ELR (cell line): ENCODE measurements at places on chromosomes 1 and 21.

GRCh38 chr1:111252786-111253185 is 25.3 kb downstream of the CHI3L2 start:
- no peak for DNase-seq

GRCh38 chr1:9606948-9607347 is 18.2 kb downstream of the TMEM201 start:
- DNase-seq: no peak

DNA sequence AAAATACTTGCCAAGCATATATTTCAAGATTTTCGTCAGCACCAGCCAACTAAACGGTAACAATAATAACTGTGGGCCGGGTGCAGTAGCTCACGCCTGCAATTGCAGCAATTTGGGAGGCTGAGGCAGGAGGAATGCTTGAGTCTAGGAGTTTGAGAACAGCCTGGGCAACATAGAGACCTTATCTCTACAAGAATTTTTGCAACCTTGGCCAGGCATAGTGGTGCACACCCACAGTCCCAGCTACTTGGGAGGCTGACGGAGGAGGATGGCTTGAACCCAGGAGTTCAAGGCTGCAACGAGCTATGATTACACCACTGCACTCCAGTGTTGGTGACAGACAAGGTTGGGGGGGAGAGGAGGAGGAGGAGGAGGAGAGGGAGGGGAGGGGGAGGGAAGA is 145.0 kb upstream of the TIAM1 start:
- DNase-seq: no peak

GRCh38 chr1:181390410-181391077 is 92.8 kb upstream of the CACNA1E start:
- no peak for DNase-seq

DNA sequence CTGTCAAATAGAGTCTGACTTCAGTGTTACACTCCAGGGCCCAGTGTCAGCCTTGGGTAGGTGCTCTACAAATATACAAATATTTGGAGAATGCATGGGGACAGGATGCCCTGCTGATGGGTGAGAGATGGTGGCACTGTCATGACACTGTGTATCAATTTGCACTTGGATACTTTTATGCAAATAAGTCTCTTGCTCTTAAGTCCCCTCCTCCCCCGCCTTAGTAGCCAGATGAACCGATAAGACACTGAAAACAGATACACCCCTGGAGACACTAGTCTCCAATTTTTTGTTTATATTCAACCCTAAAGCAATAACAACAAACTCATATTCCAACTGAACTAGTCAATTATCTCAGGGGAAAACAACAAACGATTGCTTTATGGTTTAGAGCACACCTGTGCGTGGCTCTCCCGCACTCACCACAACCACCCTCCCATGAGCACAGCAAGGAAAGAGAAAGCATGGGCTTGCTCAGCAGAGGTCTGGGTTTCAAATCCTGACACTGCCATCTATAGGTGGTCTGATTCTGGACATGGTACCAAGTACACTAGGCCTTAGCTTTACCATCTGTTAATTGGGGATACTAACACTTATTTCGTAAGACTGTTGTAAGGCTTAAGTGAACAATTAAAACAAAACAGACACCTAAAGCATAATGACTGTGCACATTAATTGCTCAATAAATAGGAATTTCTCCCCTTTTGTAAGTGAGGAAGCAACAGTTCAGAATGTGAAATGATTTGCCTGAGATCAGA is 50.3 kb downstream of the HIVEP3 start:
- DNase-seq: peak; percentile 24

DNA sequence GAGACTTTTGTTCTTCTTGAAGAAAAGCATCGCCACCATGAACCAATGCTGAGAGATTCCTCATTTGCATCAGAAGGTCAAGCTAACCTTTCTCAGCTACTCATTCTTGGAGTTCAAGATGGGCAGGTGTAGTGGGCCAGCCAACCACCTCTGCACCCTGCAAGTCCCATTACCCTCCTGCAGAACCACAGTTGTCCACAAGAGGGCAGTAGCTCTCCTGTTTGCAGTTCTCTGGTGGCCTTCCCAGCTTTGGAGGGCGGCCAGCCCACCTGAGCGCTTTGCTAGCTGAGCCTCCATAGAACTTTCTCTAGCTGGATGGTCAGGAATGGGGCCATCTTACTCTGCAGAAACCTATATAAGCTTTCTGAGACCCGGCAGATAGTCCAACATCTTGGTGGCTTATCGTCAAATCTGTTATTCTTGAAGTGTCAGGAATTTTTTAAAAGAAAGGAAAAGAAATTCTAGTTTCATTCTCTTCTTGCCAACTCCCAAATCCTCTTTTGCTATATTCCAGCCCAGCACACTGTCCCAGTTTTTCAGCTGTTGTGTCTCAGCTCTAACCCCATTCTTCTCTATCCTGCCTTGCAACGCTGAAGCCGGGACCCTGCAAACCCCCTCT is 11.0 kb upstream of the LMX1A start:
- DNase-seq: peak; percentile 72

DNA sequence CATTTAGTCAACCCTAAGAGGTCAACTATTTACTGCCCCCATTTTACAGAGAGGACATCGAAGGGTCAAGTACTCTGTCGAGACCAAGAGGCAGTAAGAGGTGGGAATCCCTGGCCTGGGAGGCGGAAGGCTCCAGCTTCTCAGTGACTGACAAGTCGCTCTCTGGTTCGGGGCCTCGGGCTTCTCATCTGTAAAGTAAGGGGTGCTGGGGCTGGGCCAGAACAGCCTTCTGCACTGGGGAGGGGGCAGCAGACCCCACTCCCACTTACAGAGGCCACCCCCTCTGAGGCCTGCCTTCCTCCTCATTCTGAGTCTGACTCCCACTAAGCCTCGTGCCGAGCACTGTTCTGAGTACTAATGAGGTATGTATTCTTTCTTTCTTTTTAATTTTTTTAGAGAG is 17.0 kb upstream of the IFNLR1 start:
- no peak for DNase-seq

DNA sequence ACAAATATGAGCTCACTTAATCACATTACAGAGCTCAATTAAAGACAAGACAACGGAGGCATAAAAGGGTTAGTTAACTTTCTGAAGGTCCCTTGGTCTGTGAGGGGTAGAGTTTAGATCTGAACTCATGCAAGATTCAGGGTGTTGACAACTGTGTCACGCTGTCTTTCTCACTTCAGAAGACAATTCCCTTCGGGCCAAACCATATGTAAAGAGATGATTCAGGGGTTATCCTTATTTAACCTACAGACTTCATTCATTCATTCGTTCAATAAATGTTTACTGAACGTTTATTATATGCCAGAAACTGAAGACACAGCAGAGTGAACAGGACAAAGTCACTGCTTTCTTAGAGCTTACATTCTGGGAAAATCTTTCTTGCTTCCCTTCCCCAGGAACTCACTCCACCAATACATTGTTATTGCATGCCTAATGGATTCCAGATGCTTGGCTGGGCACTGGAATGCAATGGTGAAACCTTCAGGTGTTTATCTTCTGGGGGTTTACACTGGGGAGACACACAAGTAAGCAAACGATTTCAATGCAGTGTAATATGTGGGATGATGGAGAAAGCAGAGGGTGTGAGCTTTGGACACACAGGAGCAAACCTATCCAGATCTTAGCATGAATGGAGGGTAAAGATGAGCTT is 6.4 kb downstream of the XCL1 start:
- no peak for DNase-seq

DNA sequence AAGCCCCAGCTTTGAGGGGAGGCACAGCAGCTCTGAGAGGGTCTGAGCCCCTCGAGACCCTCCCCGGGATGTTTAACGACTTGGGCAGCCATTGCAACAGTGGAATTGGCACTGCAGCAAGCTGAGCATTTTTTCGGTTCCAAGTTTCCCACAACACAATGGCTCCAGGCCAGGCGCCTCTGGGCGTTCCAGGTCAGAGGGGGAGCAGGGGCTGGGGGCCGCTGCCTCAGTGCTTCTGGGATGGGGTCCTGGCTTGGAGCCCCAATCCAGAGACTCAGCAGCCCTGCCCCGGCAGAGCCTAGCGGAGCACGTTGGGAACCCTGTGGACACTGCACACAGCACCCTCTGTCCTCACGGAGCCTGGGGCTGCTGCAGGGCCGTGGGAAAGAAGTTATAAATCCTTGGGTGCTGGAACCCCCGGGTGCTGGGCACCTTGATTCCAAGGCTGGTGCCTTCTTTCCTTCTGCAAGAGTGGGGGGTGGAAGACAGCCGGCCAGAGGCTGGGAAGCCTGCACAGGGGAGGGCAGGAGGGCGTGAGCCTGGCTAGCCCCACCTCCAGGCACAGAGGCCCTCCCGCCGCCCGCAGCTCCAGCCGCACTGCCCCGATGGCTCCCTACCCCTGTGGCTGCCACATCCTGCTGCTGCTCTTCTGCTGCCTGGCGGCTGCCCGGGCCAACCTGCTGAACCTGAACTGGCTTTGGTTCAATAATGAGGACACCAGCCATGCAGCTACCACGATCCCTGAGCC is 50.1 kb downstream of the COL18A1 start:
- no peak for DNase-seq

DNA sequence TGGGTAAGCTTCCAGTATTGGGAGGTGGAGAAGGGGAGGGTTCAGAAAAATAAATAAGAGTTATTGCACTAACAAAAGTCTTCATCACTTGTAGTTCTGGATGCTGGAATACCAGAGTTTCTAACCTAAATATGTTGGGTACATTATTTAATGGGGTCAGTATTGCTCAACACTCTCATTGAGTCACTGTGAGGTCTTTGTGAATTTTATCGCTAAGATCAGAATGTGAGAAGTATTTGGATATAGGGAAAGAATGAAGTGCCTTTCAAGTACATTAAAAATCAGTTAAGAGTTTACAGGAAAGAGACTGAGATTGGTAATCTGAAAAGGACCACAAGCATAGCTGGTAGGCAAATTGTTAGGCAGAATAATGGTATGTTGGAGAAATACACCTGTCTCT is 8.8 kb downstream of the SNRPE start:
- peak; percentile 75 for DNase-seq

DNA sequence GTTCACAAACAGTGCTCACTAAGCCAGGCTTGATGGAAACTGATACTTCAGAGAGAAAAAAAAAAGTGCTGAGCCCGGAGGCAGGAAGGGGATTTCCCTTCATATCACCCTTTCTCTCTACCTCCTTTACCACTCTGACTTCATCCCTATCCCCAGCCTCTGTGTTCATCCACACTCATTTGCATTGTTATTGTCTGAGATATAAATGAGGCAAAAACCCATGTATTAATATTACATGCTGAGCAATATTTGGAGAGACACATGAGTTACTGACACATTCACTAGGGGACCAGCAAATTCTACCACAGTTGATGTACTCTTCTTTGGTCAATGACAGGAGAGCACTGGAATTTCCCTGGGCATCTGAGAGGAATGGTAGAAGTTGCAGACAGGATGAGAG is 175.8 kb downstream of the TNFSF18 start:
- DNase-seq: peak; percentile 60

GRCh38 chr21:36479415-36480402 is at the start of gene CLDN14:
CLDN14 (minus strand) TSS chr21:36480122; CDS start chr21:36461695, 18,427 bp downstream.
- no peak for DNase-seq
